ENCODE measurements at places on chromosomes 1 and 21.

- peak; percentile 25 for DNase-seq
Measured at GRCh38 chr1:7120863-7121621, 335.8 kb downstream of the CAMTA1 start.

DNA sequence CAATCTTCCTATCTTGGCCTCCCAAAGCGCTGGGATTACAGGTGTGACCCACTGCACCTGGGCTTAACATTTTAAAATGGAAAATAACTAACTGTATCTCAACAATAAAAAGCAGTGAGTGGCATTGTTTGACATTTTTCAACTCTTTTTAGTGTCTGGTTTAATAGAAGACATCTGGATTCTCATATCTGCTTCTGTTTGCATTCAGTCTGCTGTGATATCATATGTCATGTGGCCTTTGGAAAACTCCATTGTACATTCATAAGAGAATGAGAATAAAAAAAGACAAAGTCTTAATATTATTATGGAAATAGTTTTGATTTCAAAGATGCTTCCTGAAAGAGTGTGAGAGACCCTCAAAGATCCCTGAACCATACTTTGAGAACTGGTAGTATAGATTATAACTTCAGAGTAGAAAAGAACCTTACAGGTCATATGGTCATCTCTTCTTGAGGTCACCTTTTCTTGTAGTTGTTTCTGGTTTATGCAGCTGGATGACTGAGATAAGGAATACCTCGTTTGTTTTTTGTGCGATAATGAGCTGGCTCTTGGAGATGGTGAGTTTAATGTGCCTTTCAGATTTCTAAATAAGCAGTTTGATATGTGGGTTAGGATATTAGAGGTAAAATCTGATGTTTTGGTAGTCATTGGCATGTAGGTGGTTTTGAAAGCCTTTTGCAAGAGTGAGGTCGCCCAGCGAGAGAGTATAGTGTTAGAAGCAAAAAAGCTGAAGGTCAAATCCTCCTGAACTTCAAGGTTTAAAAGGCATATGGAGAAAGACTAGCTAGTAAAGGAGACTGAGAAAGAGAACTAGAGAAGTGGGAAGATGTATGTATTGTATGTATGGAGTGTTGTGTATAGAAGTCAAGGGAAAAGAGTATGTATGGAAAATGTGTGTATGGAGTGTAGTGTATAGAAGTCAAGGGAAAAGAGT lies 17.2 kb downstream of the CEP350 start:
- DNase-seq: no peak

DNA sequence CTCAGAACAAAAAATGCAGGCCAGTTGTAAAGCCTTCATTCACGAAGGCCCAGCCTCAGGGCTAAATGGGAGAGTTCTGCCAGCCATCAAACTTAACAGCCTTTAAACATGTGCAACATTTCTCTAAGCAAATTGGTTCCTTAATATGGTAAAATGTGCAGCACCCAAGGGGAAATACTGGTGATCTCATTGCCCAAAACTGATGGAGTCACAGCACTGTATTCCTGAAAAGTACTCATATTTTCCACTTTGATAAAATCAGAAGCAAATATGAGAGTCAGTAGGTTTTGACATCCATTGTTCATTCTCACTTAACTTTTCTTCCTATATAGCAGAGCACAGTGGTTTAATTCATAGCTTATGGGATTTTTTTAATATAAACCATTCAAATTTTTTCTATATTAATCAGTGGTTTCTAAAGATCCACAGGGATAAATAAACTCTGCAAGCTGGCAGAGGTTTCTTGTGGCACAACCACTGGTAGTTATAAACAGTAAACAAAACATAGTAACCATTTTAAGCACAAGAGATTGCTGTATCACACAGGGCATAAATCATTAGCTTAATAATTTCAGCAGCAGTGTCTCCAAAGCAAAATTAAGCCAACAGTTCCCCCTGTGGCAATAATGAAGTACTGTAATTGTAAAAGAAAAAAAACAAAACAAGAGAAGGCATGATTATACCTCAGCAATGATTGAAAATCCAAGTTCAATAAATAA lies 106.9 kb upstream of the LYPLAL1 start:
- DNase-seq: peak; percentile 42

DNA sequence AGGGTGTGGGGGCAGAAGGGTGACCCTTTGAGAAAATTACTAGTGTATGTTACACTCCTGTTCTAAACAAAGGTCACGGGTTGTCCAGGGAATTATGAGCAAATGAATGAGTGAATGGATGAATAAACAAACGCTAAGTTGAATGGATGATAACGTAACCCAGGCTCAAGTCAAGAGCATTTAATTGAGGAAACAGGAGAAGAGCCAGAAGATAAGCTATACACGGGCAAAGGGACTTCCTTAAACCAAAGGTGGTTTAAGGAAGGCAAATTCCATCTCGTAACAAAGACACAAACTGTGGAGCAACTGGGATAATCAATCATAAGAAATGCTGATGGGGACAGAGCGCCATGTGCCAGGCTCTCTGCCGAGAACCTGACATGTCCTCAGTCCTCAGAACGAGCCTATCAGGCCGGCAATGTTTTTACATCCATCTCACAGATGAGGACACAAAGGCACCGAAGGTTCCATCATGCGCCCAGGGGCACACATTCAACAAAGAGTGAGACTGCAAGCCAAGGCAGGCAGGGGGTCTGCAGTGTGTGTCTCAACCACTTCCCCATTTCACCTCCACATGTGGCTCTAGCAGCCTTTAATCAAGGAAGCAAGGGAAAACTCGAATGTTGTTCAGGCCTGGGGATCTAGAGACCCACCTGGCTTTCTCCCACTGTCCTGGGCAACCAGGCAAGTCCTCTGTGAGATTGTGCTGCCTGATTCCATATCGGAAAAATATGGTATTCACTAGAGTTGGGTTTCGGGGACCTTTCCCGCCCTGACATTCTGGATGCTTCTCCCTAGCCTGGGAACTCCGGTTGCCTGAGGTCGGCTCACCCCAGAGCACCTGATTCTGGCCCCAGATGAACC lies 126.8 kb upstream of the EDN2 start:
- DNase-seq: no peak

DNA sequence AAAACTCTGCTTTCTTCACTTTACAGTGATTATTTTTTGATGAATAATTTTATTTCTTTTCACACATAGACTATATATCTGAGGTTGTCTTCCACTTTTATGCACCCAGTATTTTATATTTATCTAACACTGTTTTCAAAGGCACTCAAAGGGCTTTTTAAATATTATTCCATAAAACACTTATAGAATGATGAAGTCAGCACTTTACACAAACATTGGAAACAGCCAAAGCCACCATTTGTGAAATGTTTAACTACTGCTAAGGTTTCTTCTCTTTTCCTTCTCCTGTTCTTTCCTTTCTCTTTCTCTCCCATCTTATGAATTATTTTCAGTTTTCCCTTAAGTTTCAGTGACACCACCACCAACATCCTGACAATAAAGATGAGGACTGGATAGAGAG lies 317.7 kb upstream of the FAM78B start:
- DNase-seq: no peak

DNA sequence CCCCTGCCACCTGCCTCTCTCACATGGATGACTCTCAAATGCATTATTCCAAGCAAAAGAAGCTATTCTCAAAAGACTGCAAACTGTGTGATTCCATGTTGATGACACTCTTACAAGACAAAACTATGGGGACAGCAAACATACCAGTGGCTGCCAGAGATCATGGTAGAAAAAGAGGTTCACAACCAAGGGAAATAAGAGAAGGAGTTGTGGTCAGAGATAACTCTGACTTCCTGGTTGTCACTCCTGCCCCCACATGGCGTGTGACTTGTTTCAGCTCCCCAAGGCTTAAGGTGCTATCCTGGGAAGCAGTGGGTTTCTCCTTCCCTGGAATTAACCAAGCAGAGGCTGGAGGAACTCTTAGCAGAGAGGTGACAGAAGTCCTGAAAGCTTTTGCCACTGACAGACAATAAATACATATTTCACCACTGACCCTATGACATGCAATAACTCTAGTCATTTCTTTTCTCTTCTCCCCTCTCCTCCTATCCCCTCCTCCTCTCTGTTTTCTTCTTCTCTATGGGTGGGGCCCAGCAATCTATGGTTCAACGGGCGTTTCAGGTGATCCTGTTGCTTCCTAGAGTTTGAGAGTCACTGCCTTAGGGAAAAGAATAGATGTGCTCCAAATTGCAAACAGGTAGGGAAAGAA lies 185.1 kb downstream of the FCRL5 start:
- no peak for DNase-seq

DNA sequence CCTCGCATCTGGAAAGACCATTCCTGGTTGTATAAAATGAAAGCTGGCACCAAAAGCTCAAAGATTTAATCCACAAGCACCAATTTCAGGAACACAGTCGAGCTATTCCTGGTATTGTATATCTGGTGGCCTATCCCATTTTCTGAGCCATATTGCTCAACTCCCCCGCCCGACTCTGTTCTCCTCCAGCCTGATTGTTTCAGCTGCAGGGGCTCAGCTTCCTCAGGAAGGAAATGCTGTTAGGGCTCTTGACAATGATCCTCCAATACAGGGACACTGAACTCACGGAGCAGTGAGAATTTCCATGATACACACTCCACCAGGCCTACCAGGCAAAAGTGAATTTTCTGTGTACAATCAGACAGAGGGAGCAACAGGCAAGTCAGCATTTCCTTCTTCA lies 16.9 kb upstream of the TDRD10 start:
- DNase-seq: no peak

GRCh38 chr1:221381910-221382623 lies 359.8 kb downstream of the DUSP10 start:
- DNase-seq: no peak

GRCh38 chr1:228265167-228265566 lies 57.3 kb downstream of the OBSCN start:
- DNase-seq: no peak

DNA sequence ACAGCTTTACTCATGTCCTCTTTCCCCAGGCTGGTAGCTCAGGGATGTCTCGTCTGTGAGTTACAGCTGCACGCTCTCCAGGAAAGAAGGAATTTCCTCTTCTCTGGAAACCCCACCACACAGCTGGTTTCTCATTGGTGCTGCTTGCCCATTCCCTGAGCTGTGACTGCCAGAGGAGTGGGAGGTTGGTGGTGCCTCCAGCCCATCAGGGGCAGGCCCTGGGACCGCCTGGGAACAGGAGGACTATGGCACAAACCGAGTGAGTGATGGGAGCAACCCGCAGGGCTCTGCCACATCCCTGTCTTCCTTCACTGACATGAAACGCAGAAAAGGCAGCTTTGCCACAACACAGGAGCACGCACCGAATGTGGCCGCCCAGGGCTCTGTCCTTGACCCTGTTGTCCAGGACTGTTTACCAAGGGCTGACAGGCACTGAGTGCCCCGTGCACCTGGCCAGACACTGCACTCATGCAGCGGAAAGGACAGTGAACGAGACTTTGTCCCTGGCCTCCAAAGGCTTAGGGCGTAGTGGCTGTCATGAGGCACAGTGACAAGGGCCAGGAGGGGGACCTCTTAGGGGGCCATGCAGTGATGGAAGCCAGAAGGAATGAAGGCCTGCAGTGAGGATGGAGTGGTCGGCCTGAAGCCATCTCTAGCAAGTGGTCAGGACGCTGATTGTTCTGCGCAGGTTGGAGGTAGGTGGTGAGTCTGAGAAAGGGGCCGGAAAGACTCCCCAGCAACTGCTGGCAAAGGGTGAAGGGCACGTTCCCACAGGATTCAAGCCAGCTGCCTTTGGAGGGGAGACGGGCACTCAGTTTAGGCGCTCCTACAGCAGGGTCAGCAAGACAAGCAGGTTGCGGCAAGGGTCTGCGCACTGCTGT lies 1.7 kb upstream of the CCNL2 start:
- no peak for DNase-seq

- DNase-seq: no peak
Measured at GRCh38 chr1:51342591-51343206, 12.3 kb upstream of the TTC39A start.

DNA sequence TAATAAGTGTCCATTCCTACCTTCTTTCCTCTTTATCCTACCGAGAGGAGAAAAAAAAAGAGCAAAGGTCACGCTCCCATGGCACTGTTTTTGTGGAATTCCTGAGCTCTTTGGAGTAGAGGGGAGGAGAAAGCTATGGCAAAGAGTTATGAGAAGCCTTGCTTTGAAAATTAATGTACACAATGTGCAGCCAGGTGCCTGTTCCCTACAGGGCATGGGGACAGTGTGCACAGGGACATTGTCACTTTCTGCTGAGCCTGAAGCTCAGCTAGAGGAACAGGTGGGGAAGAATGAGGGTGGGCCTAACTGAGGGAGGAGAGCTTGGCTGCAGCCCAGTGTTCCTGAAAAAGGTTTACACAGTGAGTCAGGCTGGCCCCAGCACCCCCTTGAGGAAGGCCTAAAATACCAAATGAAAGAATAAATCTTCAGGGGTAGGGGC lies 66.1 kb downstream of the PLXNA2 start:
- DNase-seq: peak; percentile 33

DNA sequence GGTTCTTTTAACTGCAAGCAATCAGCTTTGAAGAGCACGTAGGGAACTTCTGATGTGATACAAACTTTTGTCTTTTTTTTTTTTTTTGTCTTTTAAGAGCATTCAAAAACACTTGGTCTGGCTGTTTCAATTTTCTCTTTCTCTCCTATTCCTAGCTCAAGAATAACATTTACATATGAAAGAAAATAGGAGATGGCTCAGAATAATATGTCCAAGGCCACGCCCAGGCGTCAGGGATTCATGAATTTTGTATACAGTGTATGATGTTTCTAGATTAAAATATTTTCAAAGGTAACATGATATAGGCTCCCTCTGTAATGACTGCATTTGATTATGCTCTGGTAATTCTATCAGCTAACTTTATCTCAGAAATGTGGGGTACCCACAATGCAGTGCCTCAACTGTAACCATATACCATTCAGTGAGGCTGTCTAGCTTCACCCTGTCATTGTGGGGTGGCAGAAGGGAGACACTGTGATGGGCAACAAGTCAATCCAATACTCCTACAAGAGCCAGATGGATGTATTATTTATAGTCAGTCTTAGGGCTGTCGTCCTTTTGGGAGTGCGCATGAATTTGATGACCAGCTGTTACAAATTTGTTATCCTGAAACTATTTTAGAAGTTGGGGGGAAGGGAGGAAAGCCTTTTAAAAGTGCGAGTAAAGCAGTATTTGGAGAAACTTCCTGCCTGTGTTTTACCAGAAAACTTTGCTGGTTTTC lies 1.5 kb upstream of the AKNAD1 start:
- peak; percentile 95 for DNase-seq

- no peak for DNase-seq
Measured at GRCh38 chr1:229146647-229147046, 124.3 kb upstream of the RAB4A start.

DNA sequence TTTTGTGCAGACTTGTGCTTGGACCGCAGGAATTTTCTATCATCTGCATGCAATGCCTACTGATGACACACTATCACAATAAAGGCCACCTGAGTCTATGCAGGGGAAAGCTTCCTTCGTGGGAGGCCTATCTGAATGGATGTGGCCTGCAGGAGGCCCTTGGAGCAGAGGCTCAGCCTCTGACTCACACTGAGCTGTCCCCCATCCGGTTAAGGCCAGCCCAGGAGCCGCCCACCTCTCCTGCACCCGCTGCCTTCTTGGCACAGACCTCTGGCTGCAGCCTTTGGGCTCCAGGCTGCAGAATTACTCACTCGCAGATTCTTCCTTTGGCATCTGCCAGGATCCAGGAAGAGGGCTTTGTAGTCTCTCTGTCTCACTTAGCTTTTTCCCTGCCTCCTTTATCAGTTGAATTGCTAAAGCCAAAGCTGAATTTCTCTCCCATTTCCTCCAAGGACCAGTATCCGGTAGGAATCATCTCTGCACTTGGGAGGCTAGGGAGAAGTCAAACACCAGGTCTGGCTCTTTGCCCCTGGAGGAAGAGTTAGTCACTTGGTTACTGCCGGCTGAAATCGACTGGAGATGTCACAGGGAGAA lies 65.1 kb upstream of the JUN start:
- DNase-seq: no peak
